Activated CD8-positive, alpha-beta memory T cell treated with anti-CD3 and anti-CD28 coated beads for 4 hours (primary cell): ENCODE measurements at places on chromosomes 4 and X.

GRCh38 chr4:182531555-182532162 lies 288.5 kb downstream of the TENM3 start:
- no peak for DNase-seq

DNA sequence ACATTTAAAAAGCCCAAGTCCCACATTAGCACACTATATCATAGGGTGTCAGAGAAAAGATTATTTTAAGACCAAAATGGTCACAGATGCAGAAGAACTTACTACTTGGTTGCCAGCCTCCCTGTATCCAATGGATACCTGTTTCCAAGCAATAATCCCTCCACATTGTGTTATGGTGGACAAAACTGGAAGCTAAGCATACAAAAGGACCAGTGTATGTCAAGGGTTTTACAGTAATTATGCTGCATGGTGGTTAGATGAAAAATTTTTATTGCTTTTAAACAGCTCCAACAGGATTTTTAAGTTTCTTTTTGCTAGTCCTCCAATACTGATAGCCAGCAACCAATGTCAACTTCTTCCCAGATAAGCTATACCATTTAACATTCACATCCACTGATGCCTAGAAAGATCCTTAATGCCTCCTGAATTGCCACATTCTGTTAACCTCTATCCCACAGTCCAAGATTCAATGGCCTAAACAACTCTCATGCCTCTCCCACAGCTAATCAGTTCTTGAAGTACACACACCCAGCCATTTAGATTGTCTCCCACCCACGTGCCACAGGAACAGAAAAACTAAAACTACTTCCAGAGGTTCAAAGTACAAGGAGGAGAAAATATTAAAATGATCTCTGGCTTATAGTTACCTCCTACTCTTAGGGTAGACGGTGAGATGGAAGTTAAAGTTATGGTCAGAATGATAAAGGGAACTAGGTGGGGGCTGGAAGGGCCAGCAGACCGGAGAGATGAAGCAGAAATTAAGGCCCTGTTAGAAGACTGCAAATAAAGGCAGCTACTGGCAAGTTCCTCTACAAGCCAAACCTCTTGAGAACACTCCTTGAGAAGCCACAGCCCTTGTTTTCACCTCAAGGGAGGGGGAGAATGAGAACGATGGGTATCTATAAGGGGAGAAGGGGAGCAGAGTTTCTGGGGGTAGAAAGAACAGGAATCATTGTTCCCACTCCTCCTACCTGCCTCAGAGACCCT lies 5.5 kb downstream of the MED14 start:
- no peak for DNase-seq

GRCh38 chr4:42385516-42385915 lies 11.8 kb upstream of the SHISA3 start:
- DNase-seq: no peak

- no peak for DNase-seq
Observed at GRCh38 chrX:40871385-40872082, 136.2 kb upstream of the MED14 start.

DNA sequence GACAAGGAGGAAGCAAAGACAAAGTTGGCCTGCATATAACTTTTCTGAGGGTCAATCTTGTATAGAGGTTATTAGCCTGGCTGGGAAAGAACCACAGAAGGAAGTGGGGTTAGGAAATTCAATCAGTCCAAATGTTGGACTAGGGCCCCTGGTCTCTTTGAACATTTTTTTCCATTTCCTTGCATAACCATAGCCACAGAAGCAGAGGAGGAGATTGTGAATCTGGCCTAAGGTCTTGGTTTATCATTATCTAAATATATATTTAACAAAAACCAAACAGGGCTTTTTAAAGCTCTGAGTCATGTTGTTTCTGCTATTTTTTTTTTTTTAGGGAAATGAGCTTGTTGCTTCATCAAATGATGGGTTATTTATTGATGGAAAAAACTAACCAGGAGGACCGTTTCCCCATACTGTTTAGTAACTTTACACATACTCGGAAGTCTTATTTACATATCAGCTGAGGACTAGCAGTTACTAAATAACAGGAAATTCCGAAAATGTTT lies 97.7 kb upstream of the ACSL4 start:
- no peak for DNase-seq

DNA sequence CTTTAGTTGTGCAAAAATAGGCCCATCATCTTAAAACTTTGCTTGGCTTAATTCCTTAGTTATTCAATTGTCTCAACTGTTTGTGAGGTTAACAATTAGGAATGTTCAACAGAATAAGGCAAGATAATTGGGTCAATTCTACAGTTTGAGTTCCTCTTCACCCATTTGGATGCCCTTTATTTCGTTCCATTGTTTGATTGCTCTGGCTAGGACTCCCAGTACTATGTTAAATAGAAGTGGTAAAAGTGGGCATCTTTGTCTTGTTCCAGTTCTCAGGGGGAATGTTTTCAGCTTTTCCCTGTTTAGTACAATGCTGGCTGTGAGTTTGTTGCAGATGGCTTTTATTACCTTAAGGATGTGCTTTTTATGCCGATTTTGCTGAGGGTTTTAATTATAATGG lies 761.5 kb upstream of the GRIA3 start:
- DNase-seq: no peak

- no peak for DNase-seq
Observed at GRCh38 chr4:13126976-13127910, 356.9 kb downstream of the RAB28 start.

- DNase-seq: peak; percentile 6
Observed at GRCh38 chrX:68732906-68733493, 85.5 kb downstream of the STARD8 start.

DNA sequence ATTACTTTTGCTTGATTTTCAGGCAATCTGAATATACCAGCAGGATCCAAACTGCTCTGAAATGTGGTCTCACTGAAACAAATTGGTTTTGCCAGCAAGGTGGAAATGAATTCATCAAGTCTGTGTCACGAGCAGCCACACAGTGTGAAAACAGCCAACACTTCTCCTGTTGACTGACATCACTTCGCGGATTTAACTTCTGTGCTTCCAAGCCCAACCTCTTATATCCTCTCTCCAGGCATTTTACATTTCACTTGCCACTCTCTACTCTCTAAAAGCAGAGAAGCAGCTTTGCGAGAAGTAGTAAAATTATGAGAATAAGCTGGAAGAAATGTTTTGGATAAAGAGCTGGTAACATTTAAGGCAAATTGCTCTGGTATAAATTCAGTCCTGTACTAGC lies 106.1 kb upstream of the FRG1 start:
- DNase-seq: no peak

DNA sequence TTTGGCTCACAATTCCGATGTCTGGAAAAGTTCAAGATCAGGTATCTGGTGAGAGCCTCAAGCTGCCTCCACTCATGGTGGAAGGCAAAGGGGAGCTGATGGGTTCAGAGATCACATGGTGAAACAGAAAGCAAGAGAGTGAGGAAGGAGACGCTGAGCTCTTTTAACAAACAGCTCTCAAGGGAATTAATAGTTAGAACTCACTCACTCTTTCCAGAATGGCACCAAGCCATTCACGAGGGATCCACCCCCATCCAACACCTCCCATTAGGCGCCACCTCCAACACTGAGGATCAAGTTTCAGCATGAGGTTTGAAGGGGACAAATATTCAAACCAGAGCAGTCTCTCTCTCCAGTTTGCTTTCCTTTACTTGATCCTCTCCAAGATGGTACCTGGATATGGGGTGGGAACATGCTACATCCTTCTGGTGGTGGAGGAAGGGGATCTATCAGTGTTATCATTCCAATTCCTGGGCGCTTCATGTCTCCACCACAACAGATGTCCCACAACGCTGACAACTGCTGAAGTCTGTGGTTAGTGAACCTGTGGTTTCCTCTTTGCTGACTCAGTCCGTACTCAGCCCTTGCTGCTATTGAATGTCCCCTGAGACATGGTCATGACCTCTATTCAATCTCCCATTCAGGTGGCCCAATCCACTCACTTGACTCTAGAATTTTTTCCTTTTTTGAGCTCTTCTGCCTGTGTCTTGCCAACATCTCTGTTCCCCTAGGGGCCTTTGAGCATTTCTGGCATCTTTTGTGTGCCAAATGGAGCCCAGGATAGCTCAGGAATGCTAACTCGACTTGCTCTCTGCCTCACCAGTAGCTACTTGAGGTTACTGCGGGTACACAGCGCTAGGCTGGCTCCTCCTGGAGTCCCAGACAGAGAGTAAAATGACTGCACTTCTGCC lies 395.2 kb downstream of the MID1IP1 start:
- DNase-seq: no peak

GRCh38 chrX:72020788-72021187 lies 110.1 kb downstream of the NHSL2 start:
- DNase-seq: no peak

- DNase-seq: no peak
Observed at GRCh38 chr4:81664079-81664478, 192.4 kb upstream of the RASGEF1B start.

DNA sequence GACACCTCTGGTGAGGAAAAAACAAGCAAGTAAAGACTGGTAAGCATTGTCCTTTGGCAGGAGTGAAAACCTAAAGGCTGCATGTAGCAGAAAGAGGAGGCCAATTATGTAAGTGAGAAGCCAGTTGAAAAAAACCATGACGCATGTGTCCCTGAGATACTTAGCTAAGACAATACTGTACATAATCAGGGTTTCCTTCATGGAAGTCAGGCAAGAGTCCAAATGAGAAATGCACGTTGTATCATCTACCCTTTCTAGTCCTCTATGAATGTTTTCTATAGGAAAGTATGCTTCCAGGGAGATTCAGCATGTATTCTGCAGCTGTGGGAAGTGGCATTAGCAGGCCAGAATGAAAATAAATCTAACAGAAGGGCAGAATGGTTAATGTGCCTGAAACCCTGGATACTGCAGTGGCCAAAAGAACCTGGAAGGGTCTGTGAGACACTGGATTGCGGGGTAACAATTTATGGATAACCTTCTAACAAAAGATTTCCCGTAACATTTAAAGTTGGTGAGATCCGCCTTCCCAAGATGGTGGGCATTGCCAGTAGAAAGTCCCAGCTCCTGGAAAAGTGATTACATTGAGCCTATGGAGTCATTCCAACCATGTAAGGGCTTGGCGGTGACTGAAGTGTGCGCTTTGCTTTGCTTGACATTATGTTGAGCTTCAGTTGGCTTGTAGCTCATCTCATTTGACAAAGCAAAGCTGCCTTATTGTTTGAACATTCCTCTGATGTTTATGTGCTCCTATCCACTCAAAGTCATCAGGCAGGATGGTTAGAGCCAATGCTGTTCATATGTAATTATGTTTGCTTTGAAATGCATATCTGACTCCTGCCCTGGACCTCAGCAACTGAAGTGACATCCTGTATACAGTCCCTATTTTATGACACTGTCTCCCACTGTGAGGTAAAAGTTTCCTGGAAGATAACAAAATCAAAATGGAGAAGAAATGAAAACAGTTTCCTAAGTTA lies 200.4 kb downstream of the ARHGAP24 start:
- no peak for DNase-seq

GRCh38 chrX:31893525-31893924 lies 821.7 kb upstream of the FTHL17 start:
- no peak for DNase-seq

- no peak for DNase-seq
Observed at GRCh38 chr4:7677799-7678301, 243.1 kb upstream of the PSAPL1 start.

- DNase-seq: peak; percentile 2
Observed at GRCh38 chrX:20265726-20266681, 705 bp downstream of the RPS6KA3 start.

GRCh38 chr4:182192511-182193181 lies 50.6 kb upstream of the TENM3 start:
- DNase-seq: no peak

DNA sequence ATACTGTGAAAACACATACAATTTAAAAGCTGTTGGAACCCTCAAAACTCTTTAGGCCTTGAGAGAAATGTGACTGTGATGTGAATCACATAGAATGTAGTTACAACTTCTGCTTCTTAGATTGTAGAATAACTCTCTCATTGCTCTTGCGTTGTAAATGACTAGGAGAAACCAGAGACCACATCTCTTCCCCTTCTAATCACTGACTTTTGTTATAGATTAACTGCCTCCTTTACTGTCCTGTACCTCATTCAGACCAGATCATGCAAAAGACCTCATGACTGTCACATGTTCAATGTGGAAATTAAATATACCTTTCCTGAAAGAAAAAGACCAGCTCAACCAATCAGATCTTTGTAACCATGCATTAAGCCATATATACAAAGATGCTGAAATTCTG lies 43.2 kb upstream of the NEIL3 start:
- no peak for DNase-seq

GRCh38 chr4:42724451-42724850 lies 67.5 kb upstream of the ATP8A1 start:
- DNase-seq: no peak

- peak; percentile 53 for DNase-seq
Observed at GRCh38 chr4:140153718-140154571, at the start of gene MAML3. Gene MAML3 (minus strand): TSS chr4:140154184. CDS start chr4:140153327, 857 bp downstream.

- DNase-seq: no peak
Observed at GRCh38 chr4:25702848-25703247, 47.2 kb downstream of the SLC34A2 start.

- DNase-seq: peak; percentile 61
Observed at GRCh38 chrX:71619193-71619592, 882 bp upstream of the CXCR3 start.

- no peak for DNase-seq
Observed at GRCh38 chr4:112509243-112510141, 6.5 kb downstream of the NEUROG2 start.

DNA sequence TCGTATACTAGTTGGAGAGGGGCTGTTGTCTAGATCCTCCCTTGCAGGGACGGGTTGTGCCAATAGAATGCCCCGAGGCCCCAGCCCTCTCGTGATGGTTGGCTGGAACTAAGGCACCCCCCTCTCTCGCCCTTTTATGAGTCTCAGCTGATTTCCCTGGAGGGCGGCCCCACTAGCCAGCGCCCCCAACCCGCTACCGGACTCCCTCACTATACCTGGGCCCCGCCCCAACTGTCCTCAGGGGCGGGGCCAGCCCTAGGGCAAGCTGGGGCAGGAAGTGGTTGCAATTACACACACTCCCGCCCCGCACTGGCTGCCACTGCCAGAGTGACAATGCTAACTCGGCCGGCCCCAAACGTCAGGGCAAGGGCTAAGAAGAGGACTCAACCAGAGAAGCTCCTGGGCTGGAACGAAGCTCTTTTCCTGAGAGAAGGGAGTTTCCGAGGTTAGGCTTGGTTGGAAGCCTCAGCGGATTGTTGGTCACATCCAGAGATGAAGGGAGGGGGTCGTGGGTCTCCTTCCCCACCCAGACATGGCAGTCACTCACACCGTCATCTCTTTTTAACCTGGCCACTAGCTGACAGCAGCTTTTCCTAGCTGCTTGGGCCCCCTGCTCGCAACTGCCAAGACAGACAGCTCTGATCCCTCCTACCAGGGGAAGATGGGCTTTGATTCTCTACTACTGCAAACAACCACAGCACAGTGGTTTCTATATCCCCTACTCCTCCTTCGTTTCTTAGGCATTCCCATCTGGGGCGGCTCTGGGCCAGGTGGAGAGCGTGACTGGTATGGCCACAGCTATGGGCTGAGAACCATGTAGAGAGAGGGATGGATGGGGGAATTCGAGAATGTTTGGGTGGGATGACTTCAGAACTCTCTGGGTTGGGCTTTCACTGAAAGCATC lies 21.0 kb upstream of the BCORL1 start:
- DNase-seq: no peak

GRCh38 chr4:46874811-46875210 lies 34.2 kb downstream of the COX7B2 start:
- DNase-seq: no peak
